ENCODE measurements at places on chromosomes 5 and 9.

- H3K4me3 ChIP-seq: no peak overlapping the region
- H3K27ac ChIP-seq: no peak overlapping the region
- no peaks in the 10 kb centered on the region for H3K4me1 ChIP-seq
- no peaks in the 10 kb centered on the region for H3K36me3 ChIP-seq
Observed at GRCh38 chr9:89740722-89741121, 135.9 kb downstream of the GADD45G start.

DNA sequence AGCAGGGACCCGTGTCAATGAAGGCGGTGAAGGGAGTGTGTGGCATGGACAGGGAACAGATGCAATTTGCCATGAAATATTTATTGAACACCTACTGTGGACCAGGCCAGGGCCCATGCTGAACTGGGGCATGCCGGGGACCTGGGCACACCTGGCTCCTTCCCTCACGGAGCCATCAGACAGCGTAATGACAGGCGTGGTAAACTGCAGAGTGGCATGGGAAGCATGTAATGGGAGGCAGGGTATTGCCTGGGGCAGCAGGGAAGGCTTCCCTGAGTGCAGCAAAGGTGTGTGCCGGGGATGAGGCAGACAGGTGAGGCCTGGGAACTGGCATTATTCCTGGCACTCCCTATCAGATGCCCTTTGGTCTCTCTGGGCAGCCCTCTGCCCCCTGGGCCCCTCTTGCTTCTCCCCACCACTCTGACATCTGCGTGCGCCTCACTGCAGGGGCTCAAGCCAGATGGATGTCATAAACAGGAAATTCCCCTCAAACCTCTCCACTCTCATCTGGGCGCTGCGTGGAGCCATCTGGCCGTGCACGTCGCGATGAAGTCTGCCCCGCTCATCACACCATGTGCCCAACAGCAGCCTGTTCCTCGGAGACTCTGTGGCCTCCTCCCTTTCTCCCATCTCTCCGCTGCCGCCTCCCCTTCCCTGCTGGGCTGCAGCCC is 67.6 kb downstream of the HMCN2 start:
- H3K27ac ChIP-seq: no peak overlapping the region
- peaks cover 28% of the 10 kb centered on the region for H3K27me3 ChIP-seq
- H3K4me1 ChIP-seq: peaks cover 13% of the 10 kb centered on the region
- H3K36me3 ChIP-seq: no peaks in the 10 kb centered on the region
- no peak for DNase-seq

DNA sequence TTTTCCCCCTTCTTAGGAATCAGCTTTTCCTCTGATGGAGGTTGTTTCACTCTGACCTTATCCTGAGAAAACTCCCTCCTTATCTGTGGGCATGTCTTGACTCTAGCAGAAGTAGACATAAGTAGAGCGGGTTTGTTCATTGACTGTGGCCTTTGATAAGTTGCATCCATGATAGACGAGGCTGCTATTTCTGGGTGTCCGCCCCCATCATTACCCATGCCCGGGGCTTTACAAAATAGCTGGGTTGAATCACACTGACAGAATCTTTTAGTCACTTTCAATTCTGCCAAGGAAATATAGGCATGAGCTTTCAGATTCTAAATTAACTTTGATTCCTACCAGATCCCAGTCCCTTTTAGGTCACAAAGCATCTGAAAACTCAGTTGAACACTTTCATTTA is 223.8 kb downstream of the SEC61B start:
- H3K27me3 ChIP-seq: peaks cover 3% of the 10 kb centered on the region
- DNase-seq: peak; percentile 32
- H3K4me1 ChIP-seq: peaks cover 26% of the 10 kb centered on the region

GRCh38 chr9:7367726-7368125 is 431.9 kb downstream of the DMAC1 start:
- H3K4me3 ChIP-seq: no peak overlapping the region
- H3K4me1 ChIP-seq: peaks cover 10% of the 10 kb centered on the region
- H3K27ac ChIP-seq: no peak overlapping the region
- peaks cover 4% of the 10 kb centered on the region for H3K27me3 ChIP-seq
- H3K36me3 ChIP-seq: no peaks in the 10 kb centered on the region
- DNase-seq: no peak

DNA sequence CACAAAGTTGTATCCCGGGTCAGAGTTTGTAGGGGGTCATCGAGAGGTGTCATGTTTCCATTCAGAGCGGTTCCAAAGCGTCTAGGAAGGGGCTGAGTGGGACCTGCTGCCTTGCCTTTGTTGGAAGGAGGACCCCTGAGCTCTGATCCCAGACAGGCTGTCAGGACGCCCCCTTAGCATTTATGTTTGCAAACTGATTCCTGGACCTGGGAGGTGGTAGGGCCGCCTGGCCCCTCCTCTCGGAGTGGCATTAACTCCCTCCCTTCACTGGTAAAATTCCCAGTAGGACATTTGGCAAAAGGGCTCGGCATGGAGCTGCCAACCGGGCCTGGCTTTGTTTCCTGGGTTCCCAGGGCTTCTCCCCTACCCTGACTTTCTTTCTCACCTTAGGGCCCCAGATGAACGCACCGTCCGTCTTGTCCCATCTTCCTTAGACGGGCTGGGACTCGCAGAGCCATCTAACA is 2.5 kb downstream of the JADE2 start:
- H3K27ac ChIP-seq: peak overlapping the region; percentile 81
- peak overlapping the region; percentile 93 for H3K4me3 ChIP-seq
- DNase-seq: no peak
- H3K27me3 ChIP-seq: peaks cover 5% of the 10 kb centered on the region
- H3K4me1 ChIP-seq: peaks cover 40% of the 10 kb centered on the region

Data from HFFc6 (cell line).